Thyroid gland (tissue), 4 donors: ENCODE measurements at places on chromosomes 2 and 18. TPM values are rescaled to one million over a fixed set of nuclear protein-coding genes. Genes with fewer than 3 reads are reported as not detected.

The GREB1 gene
- 0.94 TPM for total RNA-seq

The ERCC3 gene
- 37.0 TPM for total RNA-seq

DNA sequence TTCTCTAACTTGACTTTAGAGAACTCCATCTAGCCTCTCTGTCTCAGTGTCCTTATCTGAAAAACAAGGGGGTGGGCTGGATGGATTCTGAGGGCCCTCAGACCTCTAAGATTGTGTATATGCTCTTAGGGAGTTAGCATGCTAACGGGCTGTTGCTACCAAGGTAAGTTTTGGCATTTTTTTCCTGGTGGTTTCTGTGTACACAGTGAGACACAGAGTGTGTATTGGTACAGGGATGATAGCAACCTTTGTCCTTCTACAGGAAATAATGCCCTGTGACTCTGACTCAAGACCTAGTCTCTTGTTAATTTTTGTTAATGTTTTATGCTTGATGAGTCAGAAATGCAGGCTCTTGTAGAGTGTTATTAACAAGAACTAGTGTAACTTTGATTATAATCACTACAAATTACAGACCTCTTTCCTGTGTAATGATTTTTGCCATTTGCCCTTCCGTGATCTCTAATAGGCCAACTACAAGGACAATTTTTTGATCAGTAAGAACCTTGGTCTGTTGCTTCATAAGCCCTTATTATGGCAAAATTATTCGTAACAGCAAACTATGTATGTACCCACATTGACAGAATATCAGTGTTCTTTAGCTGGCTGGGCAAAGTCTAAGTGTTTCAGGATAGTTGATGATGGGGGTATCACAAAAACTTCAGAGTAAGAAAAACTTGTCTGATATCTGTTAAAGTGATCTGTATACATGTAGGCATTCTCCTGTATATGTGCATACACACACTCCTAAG lies 89.7 kb downstream of the SPTBN1 start:
- no peak for DNase-seq

GRCh38 chr2:233419602-233420391 lies 65.5 kb downstream of the DGKD start:
- no peak for DNase-seq

The KLHL41 gene
- total RNA-seq = 2.6 TPM

- DNase-seq = no peak
These were observed 16.3 kb downstream of the NRP2 start for GRCh38 chr2:205698286-205699268.

The FOXD4L1 gene
- total RNA-seq = 2.0 TPM

The AFF3 gene
- total RNA-seq = 2.6 TPM
